ENCODE measurements at places on chromosomes 1 and 21. TPM values are rescaled to one million over a fixed set of nuclear protein-coding genes. Genes with fewer than 3 reads are reported as not detected.

The CRABP2 gene
- 0.40 TPM for polyA plus RNA-seq

The CRP gene
- polyA plus RNA-seq, result not detected

The SCCPDH gene
- polyA plus RNA-seq, result 29.8 TPM

The SELL gene
- 0.18 TPM for polyA plus RNA-seq

The OR2T33 gene
- polyA plus RNA-seq, result not detected

The GBP6 gene
- polyA plus RNA-seq, result not detected

The LCE1A gene
- not detected for polyA plus RNA-seq

The FCRL5 gene
- polyA plus RNA-seq, result not detected

The C1orf226 gene
- polyA plus RNA-seq, result 6.0 TPM

The NBPF6 gene
- polyA plus RNA-seq, result not detected

The GJB3 gene
- not detected for polyA plus RNA-seq

The SMPDL3B gene
- polyA plus RNA-seq, result 1.3 TPM

The SPTA1 gene
- not detected for polyA plus RNA-seq

The PLXNA2 gene
- 2.1 TPM for polyA plus RNA-seq

The IGSF9 gene
- polyA plus RNA-seq, result 0.04 TPM

The CFHR4 gene
- not detected for polyA plus RNA-seq

The AKT3 gene
- 0.07 TPM for polyA plus RNA-seq

The KDF1 gene
- polyA plus RNA-seq, result 7.4 TPM

The ILF2 gene
- 292 TPM for polyA plus RNA-seq

The TCHHL1 gene
- polyA plus RNA-seq, result not detected

The CCDC27 gene
- polyA plus RNA-seq, result not detected

The CLCA4 gene
- polyA plus RNA-seq, result not detected

The IKBKE gene
- polyA plus RNA-seq, result 3.7 TPM

The VAMP4 gene
- polyA plus RNA-seq, result 1.7 TPM

The NT5C1A gene
- polyA plus RNA-seq, result not detected

The AMY1B gene
- polyA plus RNA-seq, result not detected

The PCP4L1 gene
- 0.28 TPM for polyA plus RNA-seq

The PLPPR5 gene
- polyA plus RNA-seq, result not detected

The NEGR1 gene
- polyA plus RNA-seq, result not detected

The CD101 gene
- polyA plus RNA-seq, result 0.05 TPM

The SPRR2G gene
- not detected for polyA plus RNA-seq
